Hematopoietic multipotent progenitor cell treated with erythropoietin and hydrocortisone succinate and interleukin-3 and kit ligand, for 8 days (in vitro differentiated cells): ENCODE measurements at places on chromosomes 7 and 10.

DNA sequence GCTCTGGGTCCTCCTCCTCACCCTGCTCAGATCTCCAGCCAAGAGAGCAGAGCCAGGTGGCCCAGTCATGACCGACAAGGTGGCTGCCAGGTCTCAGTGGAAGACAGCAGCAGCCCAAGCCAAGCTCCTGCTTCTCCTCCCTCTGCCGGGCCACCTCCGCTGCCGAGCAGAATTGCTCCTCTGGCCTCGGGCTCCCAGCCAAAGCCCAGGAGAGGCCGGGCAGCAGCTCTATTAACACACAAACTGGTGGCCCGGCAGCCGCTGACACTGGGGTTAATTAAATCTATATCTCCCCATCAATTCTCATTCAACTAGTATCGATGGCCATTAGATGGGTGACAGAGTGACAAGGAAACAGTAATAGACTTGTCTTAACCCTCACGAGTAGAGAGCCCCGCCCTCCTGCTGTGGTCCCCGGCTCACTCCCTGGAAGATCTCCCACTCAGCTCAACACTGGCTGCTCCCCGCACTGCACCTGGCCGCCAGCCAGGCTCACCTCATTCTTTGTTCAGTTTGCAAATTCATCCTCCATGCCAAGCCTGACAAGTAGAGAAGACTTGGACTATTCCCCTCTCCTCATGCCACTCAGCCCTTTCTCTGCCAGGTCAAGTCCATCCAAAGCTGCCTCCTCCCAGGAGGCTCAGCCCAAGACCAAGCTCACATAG lies 74.1 kb upstream of the UNC5B start:
- no peak for DNase-seq

- DNase-seq = no peak
Measured at GRCh38 chr7:106551936-106552335, 109.0 kb downstream of the CCDC71L start.

GRCh38 chr7:91609525-91609924 lies 271.0 kb downstream of the MTERF1 start:
- DNase-seq = no peak

DNA sequence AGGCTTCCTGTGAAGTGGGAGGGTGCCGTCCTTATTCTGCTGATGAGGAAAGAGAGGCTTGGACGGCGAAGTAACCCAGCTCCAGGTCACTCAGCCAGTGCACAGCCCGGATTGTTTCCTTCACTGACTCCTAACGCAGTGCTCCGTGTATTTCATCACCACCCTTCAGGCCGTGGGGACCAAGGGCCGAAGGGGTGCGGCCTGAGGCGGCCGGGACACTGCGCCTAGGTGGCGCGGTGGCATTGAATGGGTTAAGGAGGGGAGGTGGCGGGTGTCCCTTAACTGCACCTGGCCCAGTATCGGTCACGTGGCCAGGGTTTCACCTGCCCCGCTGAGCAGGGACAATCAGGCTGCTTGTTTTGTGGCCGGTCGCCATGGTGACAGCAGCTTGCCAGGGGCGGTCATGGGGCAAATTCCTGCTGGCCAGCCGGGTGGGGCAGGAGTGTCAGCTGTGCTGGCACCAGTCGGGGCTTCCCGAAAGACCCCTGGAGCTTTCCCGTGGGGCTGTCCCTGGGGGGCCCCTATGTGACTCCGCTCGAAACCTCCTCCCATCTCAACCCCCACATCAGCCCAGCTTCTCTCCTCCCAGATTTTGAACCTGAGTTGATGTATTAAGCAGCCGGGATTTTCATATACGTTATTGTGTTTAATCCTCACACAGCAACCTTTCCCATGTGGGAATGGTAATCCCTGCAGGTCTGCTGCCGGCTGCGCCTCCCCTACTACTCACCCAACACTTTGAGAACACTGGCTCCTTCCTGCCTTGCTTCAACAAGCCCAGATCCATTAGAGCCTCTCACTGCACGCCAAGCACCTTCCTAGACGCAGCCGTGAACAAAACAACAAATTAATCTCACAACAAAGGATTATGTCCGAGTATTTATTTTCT lies 4.4 kb upstream of the ABHD11 start:
- no peak for DNase-seq

- DNase-seq = no peak
Measured at GRCh38 chr10:64156166-64156565, 635.0 kb downstream of the REEP3 start.

DNA sequence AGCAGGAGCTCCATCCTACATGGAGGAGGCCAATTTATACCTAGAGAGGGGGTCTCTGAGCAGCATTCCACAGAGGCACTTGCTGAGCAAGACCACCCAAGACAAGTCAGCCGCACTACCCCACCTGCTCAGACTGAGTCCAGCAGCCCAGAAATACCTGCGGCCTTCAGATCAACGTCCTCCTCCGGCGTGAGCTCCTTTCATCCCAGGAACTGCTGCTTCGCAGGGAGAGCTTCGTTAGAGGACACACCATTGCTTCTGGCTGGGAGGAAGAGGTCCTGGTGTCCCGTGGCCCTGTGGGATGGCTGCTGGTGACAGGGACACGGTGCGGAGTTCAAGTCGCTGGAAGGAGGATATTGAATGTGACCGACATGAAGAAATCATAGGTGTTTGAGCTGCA lies 216.9 kb upstream of the PPP2R2D start:
- no peak for DNase-seq

- DNase-seq = no peak
Measured at GRCh38 chr10:75294518-75294865, 58.7 kb upstream of the COMTD1 start.

DNA sequence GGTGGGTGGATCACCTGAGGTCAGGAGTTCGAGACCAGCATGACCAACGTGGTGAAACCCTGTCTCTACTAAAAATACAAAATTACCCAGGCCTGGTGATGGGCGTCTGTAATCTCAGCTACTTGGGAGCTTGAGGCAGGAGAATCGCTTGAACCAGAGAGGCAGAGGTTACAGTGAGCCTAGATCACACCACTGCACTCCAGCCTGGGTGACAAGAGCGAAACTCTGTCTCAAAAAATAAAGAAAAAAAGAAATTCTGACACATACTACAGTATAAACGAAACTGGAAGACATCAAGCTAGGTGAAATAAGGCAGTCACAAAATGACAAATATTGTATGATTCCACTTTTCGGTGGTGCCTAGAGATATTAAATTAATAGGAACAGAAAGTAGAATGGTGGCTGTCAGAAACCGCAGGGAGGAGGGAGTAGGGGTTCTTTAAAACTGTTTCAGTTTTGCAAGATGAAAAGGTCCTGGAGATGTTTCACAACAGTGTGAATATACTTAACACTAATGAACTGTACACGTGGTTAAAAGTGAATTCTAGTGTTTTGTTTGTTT lies 23.2 kb downstream of the PILRA start:
- DNase-seq = no peak

GRCh38 chr7:93821463-93821862 lies 69.1 kb downstream of the TFPI2 start:
- no peak for DNase-seq

GRCh38 chr7:2299131-2299829 lies 15.0 kb downstream of the SNX8 start:
- DNase-seq = no peak

DNA sequence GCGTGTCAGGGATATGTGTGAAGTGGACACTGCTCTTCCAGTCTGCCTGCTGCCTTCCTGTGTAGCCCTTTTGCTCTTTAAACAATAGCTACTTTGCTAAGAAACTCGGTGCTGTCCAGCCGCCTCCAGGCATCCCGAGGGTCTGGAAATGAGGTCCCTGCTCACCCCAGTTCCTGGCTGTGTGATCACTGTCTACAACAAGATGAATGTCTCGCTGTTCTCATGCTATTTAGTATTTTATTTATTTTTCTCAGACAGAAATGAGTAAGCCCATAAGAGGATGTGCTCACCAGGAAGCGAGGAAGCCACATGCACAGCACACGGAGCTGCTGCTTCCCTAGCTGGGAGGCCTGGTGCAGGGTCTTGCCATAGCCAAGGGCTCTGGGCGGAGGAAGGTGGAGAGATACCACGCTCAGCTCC lies 167.0 kb upstream of the PITRM1 start:
- no peak for DNase-seq
